Activated T-cell treated with anti-CD3 and anti-CD28 coated beads, Interleukin-2, amount 50 U/mL, for 72 hours (primary cell): ENCODE measurements at places on chromosomes 2 and 18. TPM values are rescaled to one million over a fixed set of nuclear protein-coding genes. Genes with fewer than 3 reads are reported as not detected.

DNA sequence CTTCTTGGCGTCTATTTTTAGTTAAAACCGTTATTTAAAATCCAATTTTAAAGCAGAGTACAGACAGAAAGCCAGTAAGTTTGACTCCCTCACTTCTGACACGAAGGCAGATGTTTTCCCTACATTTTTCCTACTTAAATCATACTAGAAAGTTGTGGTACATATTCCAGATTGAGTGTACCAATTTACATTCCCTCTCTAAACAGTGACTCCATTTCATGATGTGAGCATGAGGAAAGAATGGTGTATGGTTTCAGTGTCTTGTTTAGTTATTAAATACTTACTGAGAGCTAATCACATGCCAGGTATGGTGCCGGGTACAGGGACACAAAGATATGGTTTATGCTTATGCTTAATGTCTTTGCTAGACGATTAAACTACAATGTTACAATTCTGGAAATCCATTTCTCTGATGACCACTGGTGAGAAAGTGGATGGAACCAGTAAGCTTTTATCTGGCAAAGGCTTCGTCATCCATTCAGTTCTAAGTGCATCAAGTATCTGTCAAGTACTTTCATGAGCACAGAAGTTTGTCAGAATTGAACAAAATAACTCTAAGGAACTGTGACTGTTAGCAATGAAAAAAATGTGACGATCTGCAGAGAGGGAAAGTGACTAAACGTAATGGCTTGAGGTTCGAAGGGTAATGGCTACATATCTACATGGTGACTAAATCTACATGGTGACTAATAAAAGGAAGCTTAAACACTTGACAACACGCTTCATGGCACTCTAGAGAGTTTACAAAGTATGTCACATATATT, 25.7 kb downstream of the MAP4K3 start:
- H3K27me3 ChIP-seq = no peaks in the 10 kb centered on the region
- H3K27ac ChIP-seq = no peak overlapping the region
- no peaks in the 10 kb centered on the region for H3K36me3 ChIP-seq
- peaks cover 78% of the 10 kb centered on the region for H3K4me1 ChIP-seq
- DNase-seq = no peak

Gene PDCD1
- total RNA-seq = 15.7 TPM

DNA sequence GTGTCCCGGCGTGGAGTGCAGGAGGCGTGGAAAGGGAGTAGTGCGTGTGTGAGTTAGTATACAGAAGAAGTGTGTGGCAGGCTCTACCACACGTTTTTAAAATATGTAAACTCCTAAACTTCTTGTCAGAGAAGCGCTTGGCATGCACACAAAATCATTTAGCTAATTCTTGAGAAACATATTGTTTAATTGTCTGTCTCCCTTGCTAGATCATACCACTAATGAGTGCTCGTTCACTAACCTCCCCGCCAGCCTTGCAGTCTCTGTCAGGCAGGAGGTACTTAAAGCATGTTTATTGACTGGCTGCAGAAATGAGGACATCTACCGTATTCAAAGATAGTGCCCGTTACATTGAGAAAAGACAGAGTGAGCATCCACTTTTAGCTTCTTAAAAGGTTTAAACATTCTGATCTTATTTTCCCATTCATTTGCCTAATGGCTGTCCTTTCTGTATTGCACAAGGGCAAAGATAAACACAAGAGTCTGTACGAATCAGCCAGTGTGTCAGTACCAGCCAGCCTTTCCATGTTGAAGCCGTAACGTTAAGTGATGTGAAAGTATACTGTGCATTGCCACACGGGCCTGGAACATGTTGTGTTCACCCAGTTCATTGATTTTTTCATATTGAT, 41.4 kb downstream of the TRAPPC12 start:
- H3K27ac ChIP-seq = no peak overlapping the region
- no peak for DNase-seq
- H3K4me1 ChIP-seq = peaks cover 11% of the 10 kb centered on the region
- no peak overlapping the region for H3K4me3 ChIP-seq

GRCh38 chr18:9989481-9989880, 75.7 kb downstream of the VAPA start:
- no peaks in the 10 kb centered on the region for H3K4me1 ChIP-seq
- H3K27ac ChIP-seq = no peak overlapping the region
- no peak for DNase-seq
- no peak overlapping the region for H3K4me3 ChIP-seq
- H3K27me3 ChIP-seq = peaks cover 20% of the 10 kb centered on the region
- no peaks in the 10 kb centered on the region for H3K36me3 ChIP-seq

Gene GALNT5
- not detected for total RNA-seq

GRCh38 chr2:173854840-173855239, 110.3 kb downstream of the SP3 start:
- no peaks in the 10 kb centered on the region for H3K4me1 ChIP-seq
- H3K27ac ChIP-seq = no peak overlapping the region
- DNase-seq = no peak
- H3K4me3 ChIP-seq = no peak overlapping the region
- no peaks in the 10 kb centered on the region for H3K27me3 ChIP-seq
